ENCODE measurements at places on chromosomes 3 and 15.

DNA sequence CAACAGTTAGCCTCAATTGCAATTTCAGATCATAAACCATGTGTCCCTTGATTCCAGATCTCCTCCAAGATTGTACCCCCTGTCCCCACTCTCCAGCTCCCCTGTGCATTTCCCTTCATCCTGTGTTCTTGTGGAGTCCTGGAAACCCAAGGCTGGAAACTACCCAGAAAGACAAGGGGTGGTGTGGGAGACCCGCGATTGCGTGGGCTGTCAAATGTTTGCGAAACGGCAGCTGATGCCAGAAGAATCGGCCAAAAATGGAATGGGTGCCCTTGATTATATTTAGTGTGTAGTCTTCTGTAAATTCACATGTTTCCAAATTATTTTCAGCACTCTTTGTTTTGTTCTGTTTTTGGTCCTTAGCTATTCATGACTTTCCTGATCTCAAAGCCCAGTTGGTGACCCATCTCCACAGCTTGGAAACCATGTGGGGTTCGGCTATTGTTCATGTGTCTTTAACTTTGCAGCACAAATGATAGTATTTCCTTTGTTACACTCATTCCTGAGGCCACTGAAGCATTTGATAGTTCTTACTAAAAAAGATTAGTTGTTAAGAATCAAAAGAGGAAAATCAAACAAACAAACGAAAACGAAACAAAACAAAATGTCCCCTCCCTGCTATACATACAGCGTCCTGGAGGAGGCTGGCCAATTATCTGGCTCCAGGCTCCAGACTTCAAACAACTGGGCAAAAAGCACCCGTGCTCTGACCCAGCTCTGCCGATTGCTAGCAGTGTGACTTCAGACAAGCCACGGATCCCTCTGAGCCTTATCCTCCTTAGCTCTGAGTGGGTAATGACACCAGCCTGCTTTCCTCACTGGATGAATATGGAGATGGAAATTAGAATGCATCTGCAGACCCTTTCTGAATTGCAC, 120.9 kb downstream of the CACNA2D3 start:
- no peak for DNase-seq

- DNase-seq, result no peak
Measured at GRCh38 chr15:88185584-88185983, 71.0 kb downstream of the NTRK3 start.

- no peak for DNase-seq
Measured at GRCh38 chr3:43783987-43784639, 93.4 kb downstream of the ABHD5 start.

DNA sequence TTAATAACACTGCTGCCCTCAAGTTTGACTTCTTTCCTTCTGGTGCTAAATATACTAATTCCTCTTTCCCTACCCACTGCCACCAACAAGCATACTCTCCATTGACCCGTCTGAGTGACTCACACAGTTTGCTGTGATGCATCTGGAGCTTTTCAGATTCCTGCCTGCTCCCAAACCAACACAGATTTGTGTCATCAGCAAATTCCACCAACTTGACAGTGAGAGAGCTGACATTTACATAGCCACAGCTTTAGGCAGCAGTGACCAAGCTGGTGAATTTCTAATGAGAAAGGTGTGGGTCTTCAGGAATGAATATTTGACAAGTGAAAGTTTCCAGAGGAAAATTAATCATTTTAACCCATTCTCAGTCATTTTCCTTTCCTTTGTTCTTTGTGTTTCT, 96.5 kb upstream of the PRICKLE2 start:
- peak; percentile 83 for DNase-seq

- no peak for DNase-seq
Measured at GRCh38 chr3:136093771-136094170, 102.4 kb downstream of the MSL2 start.

DNA sequence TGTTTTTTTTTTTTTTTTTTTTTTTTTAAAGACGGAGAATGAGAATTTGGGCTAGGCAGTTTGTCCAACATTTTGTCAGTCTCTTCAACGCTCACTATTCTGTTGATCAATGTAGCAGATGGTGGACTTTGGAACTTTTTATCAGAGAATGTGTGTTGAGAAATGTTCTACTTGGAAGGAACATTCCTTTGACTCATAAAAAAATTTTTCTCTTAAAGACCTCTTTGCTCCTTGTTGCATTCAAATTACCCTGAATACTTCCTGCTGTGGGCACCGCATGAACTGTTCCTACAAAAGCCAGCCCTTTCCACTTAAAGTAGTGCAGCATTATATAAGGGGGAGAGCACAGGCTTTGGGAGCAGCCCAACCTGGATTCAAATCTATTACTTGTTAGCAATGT, 182.9 kb downstream of the AKAP13 start:
- DNase-seq, result peak; percentile 54

DNA sequence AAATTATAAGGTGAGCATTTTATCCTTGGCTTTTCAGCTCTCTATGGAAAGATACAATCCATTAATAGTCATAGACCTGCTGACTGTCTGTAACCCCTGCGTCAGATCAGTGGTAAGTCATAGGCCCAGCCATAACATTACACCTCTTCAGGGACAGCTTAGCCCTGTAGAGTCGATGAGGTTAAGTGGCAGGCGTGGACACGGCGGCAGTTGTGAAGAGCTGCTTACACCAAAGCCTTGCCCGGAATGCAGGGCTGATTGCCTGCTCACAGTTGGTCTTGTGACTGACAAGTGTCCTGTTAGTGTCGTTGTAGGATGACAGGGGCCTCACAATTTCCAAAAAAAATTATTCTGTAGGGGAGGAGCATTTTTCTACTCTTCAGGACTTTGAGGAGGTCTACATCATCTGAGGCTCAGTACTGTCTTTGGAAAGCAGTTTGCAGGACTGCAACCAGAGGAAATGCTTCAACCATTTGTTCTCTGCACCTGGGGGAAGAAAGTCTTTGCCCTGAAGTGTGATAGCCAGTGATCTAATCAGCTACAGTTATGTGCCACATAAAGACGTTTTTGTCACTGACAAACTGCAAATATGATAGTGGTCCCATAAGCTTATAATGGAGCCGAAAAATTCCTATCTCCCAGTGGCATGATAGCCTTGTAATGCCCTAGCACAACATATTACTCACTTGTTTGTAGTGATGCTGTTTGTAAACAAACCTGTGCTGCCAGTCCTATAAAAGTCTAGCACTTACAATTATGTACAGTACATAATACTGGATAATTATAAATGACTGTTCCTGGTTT, 14.9 kb upstream of the SELENOT start:
- DNase-seq, result no peak

- peak; percentile 65 for DNase-seq
Measured at GRCh38 chr15:101014921-101015841, 96.0 kb downstream of the LRRK1 start.

GRCh38 chr3:134106580-134106979, 76.9 kb upstream of the SLCO2A1 start:
- DNase-seq, result no peak

DNA sequence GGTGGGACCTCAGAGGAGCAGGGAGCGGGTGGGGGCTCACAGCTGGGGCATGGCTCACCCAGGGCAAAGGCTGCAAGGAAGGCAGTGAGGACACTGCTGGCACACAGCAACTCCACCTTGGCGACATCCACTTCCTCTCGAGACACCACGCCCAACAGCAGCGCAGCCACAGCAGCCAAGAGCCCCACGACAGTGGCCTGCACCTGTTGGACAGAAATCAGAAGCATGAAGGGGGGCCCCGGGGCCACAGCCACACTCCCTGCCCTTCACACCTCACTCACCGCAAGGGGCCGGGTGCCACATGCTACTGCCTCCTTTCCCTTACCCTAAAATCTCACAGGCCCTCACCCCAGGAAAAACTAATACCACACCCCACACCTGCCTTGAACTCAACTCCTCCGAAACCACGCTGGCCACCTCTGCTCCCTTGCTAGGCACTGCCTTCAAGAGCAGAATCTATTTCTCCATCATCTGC, 57.3 kb downstream of the ROPN1B start:
- no peak for DNase-seq

- DNase-seq, result no peak
Measured at GRCh38 chr3:76138921-76139320, 353.6 kb upstream of the ZNF717 start.

DNA sequence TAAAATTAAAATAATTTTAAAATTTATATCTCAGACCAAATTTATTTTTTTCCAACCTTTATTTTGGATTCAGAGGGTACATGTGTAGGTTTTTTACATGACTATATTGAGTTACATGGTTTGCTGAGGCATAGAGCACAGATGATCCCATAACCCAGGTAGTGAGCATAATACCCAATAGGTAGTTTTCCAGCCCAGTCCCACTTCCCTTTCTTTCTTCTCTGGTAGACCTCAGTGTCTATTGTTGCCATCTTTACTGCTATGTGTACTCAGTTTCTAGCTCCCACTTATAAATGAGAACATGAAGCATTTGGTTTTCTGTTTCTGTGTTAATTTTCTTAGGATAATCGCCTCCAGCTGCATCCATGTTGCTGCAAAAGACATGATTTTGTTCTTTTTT, 338.1 kb downstream of the EFHB start:
- DNase-seq, result no peak

GRCh38 chr3:155744010-155744625, 753 bp downstream of the PLCH1 start:
- DNase-seq, result no peak

DNA sequence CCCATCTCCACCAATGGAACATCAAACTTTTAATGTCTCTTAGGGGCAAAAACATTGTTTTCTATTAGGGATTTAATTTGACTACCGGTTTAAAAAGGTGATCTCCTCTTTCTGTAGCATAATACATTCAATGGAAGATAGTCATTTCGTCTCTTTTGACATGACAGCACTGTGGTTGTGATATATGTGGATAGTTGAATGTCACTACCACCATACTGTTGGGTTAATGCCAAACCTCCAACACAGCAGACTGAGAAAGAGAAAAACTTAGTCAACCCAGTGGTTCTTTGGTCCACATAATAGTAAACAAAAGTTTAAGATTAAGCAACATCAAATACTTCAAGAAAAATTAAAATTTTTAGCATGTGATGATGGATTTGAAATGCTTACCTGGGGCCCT, 530.4 kb downstream of the AGBL1 start:
- DNase-seq, result no peak

GRCh38 chr15:39803016-39803415, 20.4 kb upstream of the FSIP1 start:
- DNase-seq, result no peak

GRCh38 chr3:59473636-59474035, 423.8 kb upstream of the CFAP20DC start:
- DNase-seq, result no peak

GRCh38 chr3:161821591-161821990, 325.0 kb downstream of the OTOL1 start:
- peak; percentile 1 for DNase-seq

DNA sequence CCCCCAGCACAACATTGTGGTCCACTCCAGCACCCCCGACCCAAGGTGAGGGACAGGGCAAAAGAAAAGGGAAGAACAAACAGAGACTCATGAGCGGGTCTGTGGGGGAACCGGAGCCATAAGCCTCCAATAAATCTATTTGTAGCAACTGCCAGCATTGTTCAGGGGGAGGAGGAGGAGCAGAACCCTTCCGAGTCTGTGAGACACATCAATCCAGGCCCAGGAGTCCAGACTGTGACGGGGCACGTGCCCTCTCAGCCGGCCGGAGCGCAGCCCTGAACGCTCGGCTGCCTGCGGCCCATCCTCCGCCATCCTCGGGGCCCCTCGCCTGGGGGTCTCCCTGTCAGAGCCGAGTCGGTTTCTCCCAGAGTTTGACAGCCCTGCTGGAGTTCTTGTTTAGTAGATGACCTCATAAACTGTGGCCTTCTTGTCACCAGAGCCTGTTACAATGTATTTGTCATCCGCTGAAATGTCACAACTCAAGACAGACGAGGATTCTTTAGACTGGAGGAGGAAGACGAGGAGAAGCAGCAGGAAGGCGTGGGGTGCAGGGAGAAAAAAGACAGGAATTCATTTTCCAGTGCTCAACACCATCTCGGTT, 47.9 kb downstream of the TLE3 start:
- no peak for DNase-seq

DNA sequence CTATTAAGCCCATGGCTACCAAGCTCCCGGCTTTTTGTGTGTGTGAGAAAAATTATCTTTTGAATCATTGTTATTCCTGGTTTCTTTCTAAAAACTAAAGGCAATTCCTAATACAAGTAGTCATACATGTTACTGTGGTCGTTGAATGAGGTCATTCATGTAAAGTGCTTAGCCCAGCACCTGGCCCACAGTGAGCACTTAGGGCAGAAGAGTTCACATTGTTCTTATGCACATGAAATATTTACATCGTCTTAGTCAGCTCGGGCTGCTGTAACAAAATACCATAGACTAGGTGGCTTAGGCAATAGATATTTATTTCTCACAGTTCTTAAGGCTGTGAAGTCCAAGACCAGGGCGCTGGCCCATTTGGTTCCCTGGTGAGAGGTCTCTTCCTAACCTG, 216.1 kb downstream of the SHQ1 start:
- peak; percentile 30 for DNase-seq

GRCh38 chr15:81213982-81214381, 17.3 kb downstream of the IL16 start:
- DNase-seq, result no peak

- DNase-seq, result peak; percentile 45
Measured at GRCh38 chr3:113695786-113696645, at the start of gene USF3. Gene USF3, minus strand, starts transcription at chr3:113696642. Its CDS starts 21,764 bp downstream, at chr3:113674878.

GRCh38 chr3:71602256-71602655, 18.7 kb upstream of the FOXP1 start:
- no peak for DNase-seq

- peak; percentile 91 for DNase-seq
Measured at GRCh38 chr15:63238796-63239195, 38.6 kb upstream of the APH1B start.

GRCh38 chr15:85748729-85749128, 46.0 kb downstream of the KLHL25 start:
- no peak for DNase-seq

DNA sequence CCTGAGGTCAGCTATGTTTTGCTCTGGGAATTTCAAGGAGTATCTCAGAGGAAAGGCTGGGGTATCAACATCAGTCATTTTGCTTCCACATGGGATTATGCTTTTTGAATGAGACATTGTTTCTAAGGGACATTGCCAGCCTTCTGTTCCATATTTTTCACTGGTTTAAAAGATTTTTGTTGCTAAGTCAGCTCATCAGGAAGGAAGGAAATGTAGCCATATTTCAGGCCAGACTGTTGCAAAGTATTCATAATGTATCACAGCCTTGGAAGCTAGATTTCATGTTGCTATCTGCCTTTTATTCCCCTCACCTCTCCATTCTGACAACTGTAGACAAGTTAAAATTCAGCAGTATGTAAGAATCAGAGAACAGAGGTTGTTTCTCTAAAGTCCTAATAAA, 61.0 kb upstream of the CHRM5 start:
- DNase-seq, result no peak

GRCh38 chr3:77169823-77170222, 129.9 kb downstream of the ROBO2 start:
- no peak for DNase-seq

DNA sequence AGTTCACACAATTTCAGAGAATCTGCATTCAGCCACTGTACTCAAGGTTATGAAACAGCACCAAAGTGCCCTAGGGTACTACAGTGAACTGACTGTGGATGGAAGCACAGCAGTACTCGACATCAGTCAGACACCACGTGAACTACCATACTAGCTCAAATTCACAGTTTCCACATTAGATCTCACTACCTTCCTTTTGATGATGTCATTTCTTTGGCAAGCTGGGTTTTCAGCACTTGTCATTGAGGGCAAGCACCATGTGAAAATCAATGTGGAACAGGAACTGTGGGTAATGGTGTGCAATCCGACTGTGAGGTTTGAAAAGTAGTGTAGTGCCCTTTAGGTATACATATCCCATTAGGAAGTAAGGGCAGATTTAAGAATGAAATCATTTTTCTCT, 110.5 kb upstream of the BFSP2 start:
- DNase-seq, result no peak

Measured in fibroblast of mammary gland (primary cell).